ENCODE measurements at places on chromosomes 6 and 20.

DNA sequence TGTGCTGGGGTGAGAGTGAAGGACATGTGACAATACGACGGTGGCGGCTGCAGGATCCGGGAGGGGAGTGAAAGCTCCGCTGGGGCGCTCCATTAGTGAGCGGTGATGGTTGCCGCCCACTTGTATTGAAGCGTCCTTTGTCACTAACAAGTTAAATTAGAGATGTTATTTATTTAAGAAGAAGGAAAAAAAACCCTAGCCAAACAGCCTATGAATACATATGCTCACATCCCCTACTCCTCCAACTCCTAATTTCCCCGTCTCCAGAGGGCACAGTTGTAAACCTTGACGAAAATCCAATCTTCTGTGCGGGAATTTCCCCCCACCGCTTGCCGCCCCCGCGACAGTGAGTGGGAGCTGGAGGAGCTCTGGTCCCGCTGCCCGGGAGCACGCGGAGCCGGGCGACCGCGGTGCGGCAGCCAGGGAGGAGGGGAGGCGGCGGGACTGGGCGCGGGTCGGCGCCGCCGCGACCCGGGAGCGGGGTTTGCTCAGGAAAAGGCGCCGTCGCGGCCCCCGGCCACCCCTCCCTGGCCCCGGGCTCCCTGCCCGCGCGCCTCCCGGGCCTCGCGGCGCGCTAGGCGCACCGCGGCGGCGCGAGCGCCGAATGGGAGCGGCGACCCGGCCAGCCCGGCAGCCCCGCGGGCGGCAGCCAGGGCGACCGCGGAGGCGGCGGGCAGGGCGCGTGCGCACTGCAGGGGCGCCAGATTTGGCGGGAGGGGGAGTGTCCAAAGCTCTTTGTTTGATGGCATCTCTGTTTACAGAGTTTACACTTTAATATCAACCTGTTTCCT lies at the start of gene MYB:
MYB (plus strand) TSS at position 767 of the 791 bp plus-strand sequence. CDS start 206 bp downstream, outside the sequence.
- DNase-seq, result no peak

- DNase-seq, result no peak
These were observed 11.4 kb downstream of the CTSZ start for GRCh38 chr20:58995461-58996225.

- DNase-seq, result no peak
These were observed 44.2 kb upstream of the RIPPLY2 start for GRCh38 chr6:83808926-83809325.

GRCh38 chr20:49987868-49988690 lies 5.3 kb downstream of the SNAI1 start:
- DNase-seq, result no peak

DNA sequence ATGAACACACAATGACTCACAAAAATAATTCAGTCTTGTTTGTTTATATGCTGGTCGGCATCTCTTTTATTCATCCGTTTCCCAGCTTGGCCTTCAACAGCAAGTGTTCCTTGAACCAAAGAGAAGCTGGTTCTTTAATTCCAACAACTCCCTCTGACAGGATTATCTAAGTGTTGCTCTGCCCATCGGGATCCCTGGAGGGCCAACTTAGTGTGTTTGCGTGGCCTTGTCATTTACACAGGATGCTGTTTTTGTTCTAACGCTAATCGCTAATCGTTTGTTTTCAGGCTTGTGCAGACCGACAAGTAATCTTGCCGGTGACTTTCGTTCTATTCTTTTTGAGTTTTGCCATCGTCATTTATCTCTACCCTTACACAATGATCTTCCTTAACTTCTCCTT lies 267.4 kb upstream of the EXOC2 start:
- DNase-seq, result no peak

DNA sequence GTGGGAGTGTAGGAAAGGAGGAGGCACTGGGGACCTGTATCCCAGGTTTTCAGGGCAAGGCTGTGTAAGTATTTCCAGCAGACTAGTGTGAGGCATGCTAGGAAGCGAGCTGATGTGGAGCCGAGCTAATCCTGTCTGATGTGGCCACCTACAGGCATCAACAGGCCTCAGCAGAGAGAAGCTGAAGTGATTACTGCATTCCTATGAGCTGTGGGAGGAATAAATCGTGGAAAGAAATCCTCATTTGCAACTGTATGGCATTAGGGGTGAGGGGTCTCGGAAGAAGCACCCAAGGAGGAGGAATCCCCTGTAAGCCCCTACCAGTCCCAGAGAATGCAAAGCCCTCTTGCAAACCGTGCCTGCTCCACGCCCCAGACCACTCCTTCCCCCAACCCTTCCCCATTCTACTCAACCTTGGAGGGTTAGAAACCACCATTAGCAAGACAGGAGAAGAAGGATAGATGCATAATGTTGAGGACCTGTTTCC lies 41.6 kb downstream of the C6orf15 start:
- DNase-seq, result no peak

GRCh38 chr6:41937861-41938574 lies 3.6 kb downstream of the CCND3 start:
- no peak for DNase-seq

DNA sequence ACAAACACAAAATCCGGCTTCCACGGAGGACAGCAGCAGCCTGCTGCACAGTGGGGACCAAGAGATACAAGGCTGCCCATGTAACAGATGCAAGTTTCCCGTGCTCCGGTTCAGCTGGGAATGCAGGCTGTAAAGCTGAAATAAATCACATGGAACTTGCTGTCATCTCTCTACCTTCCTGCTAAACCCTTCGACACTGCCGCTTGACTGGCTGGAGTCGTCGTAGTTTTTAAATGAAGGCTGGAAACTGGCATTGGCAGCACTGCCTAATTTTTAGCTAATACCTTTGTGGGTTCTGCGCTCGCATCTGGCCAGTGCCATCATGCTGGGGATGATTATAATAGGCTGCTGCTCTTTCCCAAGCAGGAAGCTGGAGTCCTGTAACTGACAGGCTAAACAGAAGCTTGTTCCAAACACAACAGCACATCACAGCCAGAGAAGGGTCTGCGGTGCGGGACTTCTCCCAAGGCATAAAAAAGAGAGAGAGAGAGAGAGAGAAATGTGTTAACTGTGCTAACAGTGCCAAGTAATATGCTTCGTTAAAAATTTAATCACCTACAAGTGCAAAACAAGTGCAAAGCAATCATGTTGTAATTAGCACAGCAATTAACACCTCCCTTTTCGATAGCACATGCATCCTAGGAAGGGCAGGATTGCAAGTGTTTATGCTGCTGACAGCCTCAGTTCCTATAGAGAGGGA lies 146.1 kb downstream of the TFAP2A start:
- no peak for DNase-seq

GRCh38 chr6:14017626-14018475 lies 93.1 kb downstream of the RNF182 start:
- DNase-seq, result no peak

DNA sequence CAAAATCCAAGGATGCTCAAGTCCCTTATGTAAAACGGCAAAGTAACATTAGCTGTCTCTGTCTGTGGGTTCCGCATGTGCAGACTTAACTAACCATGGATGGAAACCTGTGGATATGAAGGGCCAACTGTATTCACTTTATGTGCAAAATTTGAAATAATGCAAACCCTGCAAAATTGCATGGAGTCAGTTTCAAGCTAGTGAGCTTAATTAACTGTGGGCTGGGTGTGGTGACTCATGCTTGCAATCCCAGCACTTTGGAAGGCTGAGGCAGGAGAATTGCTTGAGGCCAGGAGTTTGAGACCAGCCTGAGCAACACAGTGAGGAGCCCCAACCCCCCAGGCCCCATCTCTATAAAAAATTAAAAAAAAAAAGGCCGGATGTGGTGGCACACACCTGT lies 81.4 kb downstream of the ANKS1A start:
- no peak for DNase-seq

DNA sequence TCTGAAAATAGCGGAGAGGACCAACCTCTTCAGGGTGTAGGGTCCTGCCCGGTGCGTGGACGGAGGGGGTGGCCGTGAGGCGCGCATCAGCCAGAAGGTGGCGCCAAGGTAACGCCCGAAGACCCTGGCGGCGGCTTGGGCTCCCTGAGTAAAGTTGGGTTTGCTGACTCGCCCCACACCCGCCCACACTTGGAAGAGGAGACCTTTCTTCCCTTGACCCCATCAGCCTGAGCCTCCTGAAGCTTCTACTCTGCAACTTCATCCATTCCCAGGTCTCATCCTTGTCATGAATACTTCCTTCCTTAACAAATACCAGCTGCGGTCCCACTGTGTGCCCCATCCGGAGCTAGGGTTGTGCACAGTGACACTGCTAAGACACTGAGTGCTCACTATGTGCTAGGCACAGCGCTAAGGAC lies 14.6 kb downstream of the CD40 start:
- peak; percentile 50 for DNase-seq

DNA sequence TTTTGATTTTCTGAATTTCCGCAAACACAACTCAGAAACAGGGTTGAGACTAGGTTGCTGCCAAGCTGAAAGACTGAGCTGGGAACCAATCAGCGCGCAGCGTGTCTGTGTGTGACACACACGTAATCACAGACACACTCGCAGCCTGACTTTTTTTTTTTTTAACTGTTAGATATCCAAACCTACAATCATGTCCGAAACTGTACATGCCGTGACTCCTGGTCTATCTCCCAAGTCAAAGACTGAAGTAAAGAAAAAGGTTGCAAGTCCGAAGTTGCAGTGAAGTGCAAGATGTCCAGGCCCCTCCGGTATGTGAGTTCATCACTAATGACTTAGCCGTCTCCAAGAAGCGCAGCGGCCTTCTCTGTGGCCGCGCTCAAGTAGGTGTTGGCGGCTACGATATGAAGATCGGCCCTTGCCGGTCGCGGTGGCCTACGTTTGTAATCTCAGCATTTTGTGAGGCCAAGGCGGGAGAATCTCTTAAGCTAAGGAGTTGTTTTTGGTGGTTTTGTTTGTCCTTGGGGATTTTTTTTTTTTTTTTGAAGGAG lies 108.2 kb downstream of the HFE start:
- peak; percentile 82 for DNase-seq

DNA sequence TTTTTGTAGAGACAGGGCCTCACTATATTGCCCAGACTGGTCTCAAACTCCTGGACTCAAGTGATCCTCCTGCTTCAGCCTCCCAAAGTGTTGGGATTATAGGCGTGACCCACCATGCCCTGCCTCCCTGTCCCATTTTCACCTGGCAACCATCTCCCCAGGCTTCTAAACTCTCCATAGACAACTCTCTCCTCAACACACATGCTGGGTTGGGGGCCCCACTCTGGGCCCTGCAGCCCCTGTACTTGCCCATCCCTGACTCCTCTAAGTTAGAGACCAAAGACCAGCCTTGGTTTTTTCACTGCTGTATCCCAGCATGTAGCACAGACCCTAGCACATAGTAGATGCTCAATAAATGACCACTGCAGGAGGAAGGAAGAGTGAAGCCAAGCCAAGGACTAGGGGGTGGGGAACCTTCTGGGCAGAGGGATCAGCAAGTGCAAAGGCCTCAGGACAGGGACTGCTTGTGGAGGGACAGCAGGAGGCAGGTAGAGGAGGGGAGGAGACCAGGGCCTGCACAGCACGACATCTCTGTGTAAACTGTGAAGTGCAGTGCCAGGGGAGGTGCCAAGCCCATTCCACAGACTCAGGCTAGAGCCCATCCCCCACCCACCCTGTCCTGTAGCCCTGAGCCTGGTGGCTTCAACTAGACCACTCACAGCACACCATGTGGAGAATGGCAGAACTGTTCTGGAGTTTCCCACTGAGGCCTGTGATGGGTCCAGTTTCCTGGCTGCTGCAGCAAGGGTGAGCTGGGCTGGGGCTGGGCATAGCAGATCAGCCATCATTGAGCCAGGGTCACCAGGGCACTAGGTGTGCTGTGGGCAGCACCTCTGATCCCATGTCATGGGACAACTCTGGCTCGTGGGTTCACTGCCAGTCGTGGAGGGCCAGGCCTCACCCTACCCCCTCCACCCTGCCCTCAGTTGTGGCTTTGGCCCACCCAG lies 3.4 kb upstream of the SRC start:
- DNase-seq, result no peak

- DNase-seq, result no peak
These were observed 878.6 kb upstream of the CITED2 start for GRCh38 chr6:140253096-140253495.

DNA sequence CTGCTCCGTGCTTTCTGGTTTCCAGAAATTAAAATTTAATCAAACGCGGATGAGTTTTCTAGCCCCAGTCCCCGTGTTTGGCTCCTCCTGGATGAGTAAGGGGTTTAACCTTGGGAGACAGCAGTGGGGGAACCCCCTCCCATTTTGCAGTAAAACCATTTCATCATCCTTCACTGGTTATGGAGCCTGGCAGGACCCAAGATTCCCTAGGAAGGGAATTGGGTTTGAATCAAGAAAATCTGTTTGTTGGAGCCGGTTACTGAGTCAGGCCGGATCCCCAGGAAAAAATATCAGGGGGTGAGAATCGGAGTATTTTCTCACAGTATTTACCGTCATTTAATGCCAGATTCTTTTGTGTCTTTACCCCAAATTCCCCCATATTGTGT lies 754 bp downstream of the YWHAB start:
- no peak for DNase-seq

GRCh38 chr6:131844243-131844841 lies 36.5 kb downstream of the ENPP1 start:
- DNase-seq, result no peak

DNA sequence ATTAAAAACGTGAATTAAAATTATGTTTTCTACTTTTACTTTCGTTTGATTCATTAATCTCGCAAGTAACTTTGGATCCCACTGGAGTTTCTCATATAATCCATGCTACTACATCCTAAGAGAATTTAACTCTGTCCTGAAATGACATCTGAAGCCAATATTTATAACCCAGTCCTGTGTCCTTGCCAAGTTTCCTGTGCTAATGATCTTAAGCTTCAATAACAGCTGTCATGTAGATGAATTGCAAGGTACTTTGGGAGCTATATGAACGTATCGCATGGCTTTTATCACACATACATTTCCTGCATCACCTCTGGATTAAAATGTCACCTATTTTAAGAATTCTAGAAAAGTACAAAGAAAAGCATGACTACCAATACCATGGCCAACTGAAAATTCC lies 833.8 kb upstream of the CITED2 start:
- no peak for DNase-seq

DNA sequence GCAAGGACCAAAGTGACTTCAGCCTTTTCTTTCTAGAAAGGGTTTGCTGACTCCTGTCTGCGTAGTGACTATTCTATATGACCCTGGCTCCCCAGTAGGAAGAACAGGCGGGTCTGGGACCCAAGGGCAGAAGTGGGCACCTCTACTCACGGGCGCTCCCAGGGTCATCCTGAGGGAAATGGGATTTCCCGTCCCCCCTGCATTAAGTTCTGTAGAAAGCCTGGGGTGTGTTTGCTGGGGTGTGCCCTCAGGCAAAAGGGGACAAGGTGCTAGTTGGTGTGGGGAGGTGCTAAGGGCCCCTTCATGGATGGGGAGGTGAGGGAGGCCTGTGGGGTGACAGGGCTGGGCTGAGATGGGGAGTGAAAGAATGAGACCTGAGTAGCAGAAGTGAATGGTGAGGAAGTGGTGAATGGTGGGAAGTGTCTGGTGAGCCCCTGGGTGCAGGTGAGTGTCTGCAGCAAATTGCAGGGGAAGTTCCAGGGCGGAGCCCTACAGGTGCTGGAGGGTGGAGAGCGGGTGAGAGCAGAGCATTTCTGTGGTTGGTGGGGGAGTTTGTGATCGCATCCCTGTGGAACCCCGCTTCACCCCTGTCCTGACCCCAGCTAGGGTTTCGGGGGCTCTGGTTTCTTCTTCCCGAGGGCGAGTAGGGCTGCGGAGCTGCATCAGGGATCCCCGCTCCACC lies 21.1 kb downstream of the RAET1L start:
- no peak for DNase-seq

- no peak for DNase-seq
These were observed 586.0 kb upstream of the CHD6 start for GRCh38 chr20:42204109-42204660.

Measured in tibial nerve (tissue), 4 donors.